ENCODE measurements at places on chromosomes 13 and 19.

GRCh38 chr13:103876571-103876970, 810.4 kb upstream of the SLC10A2 start:
- DNase-seq: no peak

DNA sequence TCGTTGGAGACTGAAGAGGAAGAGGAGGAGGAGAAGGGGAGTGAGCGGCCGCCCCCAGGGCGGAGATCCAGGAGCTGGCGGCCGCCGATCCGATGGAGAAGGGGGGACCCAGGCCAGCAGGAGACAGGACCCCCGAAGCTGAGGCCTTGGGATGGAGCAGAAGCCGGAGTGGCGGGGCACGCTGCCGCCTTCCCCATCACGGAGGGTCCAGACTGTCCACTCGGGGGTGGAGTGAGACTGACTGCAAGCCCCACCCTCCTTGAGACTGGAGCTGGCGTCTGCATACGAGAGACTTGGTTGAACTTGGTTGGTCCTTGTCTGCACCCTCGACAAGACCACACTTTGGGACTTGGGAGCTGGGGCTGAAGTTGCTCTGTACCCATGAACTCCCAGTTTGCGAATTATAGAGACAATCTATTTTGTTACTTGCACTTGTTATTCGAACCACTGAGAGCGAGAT, 1.8 kb downstream of the GADD45B start:
- DNase-seq: no peak

GRCh38 chr19:12222980-12223630, 60.2 kb downstream of the ZNF136 start:
- no peak for DNase-seq

GRCh38 chr13:20721454-20722357, 18.2 kb downstream of the IL17D start:
- no peak for DNase-seq

DNA sequence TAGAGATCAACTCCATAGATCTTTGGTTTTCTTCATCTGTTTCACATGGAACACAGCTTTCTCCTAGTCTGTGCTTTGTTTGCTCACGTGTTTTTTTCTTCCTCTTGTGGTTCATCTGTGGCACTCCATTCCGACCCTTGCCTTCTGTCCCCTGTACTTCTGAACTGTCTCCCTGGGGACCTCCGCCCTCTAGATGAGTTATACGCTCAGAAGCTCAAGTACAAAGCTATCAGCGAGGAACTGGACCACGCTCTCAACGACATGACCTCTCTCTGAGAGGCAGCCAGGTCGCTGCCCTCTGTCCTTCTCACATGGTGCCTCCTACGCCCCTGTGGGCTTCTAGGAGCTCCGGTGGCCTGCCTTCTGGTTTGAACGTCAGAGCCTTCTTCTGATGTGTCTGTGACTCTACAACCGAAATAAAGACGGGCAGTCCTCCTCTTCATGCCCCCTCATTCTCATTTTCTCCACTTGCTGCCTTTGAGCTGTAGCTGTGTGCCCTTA, 16.6 kb upstream of the RAB8A start:
- DNase-seq: no peak

- DNase-seq: no peak
Measured at GRCh38 chr19:19575411-19575810, 37.3 kb downstream of the CILP2 start.

DNA sequence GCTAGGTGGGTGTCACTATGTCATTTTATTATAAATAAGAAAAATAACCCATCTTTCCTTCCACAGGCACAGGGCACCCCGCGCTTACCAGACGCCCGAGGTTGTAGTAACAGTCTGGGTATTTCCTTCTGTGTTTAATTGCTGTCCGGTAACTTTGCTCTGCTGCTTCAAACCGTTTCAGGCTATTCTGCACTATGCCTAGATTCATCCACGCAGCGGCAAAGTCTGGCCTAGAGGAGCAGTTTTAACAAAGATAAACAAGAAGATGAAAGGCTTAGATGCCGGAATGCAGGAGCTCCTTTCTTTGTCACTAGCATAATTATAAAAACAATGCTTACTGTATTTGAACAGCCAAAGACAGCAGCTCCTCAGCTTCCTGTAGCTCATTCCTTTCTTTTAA, 36.9 kb upstream of the GGACT start:
- no peak for DNase-seq

GRCh38 chr13:114115796-114116195, 16.6 kb downstream of the RASA3 start:
- DNase-seq: no peak

DNA sequence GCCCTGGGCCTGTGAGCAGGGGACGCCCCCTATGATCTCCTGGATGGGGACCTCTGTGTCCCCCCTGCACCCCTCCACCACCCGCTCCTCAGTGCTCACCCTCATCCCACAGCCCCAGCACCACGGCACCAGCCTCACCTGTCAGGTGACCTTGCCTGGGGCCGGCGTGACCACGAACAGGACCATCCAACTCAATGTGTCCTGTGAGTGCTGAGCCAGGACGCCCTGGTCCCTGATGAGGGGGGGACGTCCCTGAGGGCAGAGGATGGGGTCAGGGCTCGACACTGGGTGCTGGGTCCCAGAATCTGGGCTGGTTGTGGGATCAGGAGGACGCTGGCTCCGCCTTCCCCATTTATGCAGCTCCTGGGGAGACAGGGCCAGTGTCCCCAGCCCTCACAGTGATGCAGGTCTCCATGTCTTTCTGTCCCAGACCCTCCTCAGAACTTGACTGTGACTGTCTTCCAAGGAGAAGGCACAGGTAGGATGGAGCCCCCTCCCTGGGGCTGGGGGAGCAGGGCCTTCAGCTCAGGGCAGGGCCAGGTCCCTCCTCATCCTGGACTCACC, 2.5 kb downstream of the SIGLEC7 start:
- DNase-seq: no peak

DNA sequence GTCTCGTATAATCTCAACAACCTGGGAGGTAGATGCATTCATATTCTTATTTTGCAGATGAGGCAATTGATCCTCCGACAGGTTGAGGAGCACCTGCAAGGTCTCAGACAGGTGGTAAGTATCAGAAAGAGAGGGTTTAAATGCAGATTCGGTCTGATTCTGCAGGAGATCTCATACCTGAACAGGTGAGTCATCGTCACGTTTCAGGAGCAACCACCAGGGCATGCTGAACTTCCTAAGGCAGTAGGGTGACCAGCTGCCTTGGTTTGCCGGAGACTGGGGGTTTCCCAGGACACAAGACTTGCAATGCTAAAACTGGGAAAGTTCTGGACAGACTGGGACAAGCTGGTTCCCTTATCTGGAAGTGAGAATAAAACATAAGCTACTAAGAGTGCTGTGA, 68.8 kb upstream of the TSHZ3 start:
- DNase-seq: no peak

GRCh38 chr13:50635504-50635903, 208.0 kb downstream of the DLEU7 start:
- DNase-seq: no peak

- DNase-seq: no peak
Measured at GRCh38 chr13:42551611-42552010, 22.3 kb upstream of the TNFSF11 start.

DNA sequence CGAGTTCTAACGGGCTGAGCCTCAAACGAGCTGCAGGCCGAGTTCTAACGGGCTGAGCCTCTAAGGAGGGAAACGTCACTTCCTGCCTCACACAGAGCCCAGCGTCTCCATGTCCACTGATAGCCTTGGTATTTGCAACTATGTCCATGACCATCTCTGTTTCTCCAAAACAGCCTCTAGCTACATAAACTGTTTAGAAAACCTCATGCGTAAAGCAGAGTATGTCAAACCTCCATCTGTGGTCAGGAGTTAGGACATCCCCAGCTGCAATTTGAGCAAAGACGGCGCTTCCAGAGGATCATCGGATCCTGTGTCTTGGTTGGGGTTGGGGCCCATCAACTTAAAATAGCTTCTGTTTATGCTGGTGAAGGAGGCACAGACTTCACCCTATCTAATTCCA, 20.8 kb downstream of the RASA3 start:
- DNase-seq: no peak

DNA sequence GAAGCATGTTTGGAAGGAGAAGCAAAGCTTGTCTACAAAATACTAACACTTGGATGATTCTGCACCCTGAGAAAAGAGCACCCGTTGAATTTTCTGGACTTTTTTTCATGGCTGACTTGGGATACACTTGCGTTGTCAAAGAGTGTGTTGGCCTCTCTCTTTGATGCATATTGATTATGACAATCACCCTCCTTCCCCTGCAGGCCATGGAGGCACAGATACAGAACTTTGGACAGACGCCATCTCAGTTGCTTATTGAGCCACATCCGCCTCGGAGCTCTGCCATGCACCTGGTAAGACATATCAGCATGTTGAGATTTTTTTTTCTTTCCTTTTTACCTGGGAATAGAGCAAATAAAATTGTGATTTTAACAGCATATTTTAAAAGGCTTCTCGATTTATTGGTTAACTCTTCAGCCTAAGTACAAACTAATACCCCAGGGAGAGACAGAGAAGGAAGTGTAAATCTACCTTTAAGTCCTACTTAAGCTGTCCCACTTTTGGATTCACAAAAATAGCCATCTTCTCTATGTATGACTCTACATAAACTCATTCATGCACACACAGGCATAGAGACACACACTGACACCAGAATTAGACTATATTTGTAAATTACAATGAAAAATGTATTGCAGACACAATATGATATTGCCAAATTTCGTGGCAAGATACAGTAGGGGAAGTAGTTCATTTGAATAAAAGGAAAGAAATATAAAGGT, 169.7 kb upstream of the MAB21L1 start:
- DNase-seq: no peak

DNA sequence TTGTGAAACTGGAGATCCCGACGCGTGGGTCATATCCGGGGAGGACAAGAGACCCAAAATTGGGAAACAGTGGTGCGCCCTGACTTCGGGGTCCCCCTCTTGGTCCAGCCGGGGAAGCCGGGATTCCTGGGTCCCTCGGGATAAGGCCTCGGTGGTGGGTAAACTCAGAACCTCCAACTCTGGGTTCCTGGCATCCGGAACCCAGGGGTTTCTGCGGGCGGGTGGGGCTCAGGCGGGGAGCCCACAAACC, 688 bp downstream of the ZFP36 start:
- no peak for DNase-seq

DNA sequence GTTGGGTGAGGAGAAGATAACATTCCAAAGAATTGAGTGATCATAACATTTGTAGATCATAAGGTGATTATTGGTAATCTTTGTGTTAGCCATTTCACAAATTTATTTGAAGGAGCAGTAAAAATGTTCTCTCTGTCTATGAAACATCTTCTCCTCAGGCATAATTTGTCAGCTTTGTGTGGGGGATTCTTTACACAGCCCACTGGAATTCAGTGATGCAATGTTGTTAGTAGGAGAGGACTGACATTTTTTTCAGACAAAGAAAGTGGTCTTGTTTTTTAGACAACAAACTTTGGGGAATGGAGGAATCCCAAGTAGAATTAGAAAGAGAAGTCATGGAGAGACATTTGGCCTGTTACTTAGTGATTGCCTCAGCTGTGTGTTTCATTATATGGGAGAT, 100.3 kb downstream of the ITGBL1 start:
- no peak for DNase-seq

- no peak for DNase-seq
Measured at GRCh38 chr13:46667687-46668281, 114.8 kb downstream of the LRCH1 start.

DNA sequence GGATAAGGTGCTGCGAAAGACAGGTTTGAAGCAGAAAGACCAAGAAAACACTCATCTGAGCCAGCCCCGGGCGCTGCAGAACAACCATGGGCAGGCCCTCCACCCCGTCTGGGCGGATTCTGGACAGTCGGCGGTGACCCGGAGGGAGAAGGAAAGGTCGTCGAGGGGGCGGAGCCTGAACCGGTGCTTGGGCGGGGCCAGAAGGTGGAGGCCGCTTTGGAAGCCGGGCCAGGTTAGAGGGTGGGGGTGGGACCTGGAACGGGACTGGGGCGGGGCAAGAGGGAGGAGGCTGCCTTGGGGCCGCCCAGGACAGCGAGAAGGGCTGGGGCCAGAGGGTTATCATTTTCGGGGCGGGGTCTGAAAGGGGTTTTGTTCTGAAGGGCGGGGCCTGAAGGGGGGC, 5.0 kb upstream of the ZNF765 start:
- DNase-seq: no peak

GRCh38 chr19:17324357-17325114, 10.1 kb downstream of the ANO8 start:
- no peak for DNase-seq

GRCh38 chr19:42386974-42387707, 3.0 kb downstream of the CNFN start:
- DNase-seq: peak; percentile 31

DNA sequence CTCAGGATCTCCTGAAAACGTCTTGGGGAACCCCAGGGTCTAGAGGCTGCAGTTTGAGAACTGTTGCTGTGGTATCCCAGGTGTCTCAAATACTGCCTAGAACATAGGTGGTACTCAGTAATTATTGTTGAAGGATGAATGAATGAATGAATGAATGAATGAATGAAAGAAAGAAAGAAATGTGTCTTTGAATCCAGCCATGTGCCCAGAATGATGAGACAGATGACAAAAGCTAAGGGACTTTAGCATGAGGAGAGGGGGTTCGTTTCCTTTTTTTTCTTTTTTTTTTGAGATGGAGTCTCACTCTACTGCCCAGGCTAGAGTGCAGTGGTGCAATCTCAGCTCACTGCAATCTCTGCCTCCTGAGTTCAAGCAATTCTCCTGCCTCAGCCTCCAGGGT, 7.8 kb downstream of the LSR start:
- no peak for DNase-seq

GRCh38 chr19:6551607-6552450, 21.0 kb downstream of the TNFSF9 start:
- peak; percentile 41 for DNase-seq

DNA sequence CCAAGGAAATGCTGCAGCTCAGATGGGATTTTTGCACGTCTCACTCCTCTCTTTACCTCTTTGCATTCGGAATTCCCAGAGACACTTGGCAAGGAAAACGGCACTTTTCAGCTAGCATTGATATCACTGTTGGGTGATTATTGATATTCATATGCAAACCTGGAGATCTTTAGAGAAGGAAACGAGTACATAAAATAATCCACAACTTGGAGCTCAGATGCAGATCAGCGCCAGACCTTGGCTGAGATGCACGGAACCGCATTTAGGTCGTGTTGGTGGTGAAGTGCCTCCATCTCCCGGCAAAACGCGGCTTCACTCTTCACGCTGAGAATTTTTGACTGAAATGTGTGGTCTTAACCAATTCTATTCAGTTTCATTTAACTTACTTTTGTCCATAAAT, 77.2 kb upstream of the ARHGEF7 start:
- no peak for DNase-seq

DNA sequence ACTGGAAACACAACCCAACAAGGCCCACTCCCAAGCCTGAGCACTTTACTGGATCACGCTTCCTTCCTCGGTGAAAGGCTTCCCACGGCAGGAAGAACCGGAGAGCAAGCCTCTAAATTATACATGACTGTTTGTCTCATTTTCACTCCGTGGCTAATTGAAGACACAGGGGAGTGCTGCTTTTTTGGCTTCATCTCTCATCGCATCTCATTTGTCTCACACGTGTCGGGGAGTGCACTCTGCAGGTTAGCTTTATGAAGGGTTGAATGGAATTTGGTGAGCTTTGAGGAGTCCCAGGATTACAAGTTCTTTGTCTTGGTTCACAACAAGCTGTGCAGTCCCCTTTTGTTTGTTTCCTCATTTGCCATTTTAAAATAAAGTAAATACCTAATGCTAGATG, 544.6 kb downstream of the GPC6 start:
- no peak for DNase-seq
